ENCODE measurements at places on chromosomes 3 and 15. TPM values are rescaled to one million over a fixed set of nuclear protein-coding genes. Genes with fewer than 3 reads are reported as not detected.
A peak's percentile ranks its signal among the peaks of the same experiment; 100 is the strongest.

DAZL gene
- not detected for total RNA-seq

CHST2 gene
- 9.2 TPM for total RNA-seq

TMEM44 gene
- total RNA-seq = 12.2 TPM

USP13 gene
- 10.5 TPM for total RNA-seq

UROC1 gene
- not detected for total RNA-seq

CCDC80 gene
- total RNA-seq = 58.4 TPM

LNP1 gene
- total RNA-seq = 4.1 TPM

SLC7A14 gene
- not detected for total RNA-seq

PTX3 gene
- total RNA-seq = 10.5 TPM

COPB2 gene
- total RNA-seq = 113 TPM

VGLL3 gene
- 17.1 TPM for total RNA-seq

CD96 gene
- total RNA-seq = 0.13 TPM

ETV5 gene
- total RNA-seq = 26.5 TPM

PCSK6 gene
- total RNA-seq = 0.44 TPM

UACA gene
- 27.8 TPM for total RNA-seq

ARHGEF26 gene
- 12.0 TPM for total RNA-seq

DNA sequence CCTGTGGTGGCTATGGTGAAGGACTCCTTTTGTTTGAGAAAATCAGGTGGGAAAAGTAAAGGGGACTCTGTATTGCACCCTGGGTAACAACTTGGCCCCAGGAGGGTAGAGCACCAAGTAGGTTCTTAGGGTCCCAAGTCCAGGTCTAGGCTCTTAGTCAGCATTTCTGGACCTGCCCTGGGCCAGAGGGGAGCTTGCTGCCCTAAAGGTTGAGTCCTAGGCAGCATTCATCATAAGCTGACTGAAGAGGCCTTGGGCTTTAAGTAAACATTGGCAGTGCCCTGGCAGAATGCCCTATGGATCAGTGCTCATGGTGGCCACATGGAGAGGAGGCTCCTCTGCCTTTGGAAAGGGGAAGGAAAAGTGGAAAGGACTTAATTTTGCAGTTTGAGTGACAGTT is 268.5 kb upstream of the CTNNB1 start:
- no peaks in the 10 kb centered on the region for H3K4me1 ChIP-seq
- H3K27ac ChIP-seq = no peak overlapping the region
- no peak for DNase-seq
- no peaks in the 10 kb centered on the region for H3K36me3 ChIP-seq
- H3K4me3 ChIP-seq = no peak overlapping the region
- no peaks in the 10 kb centered on the region for H3K27me3 ChIP-seq

DNA sequence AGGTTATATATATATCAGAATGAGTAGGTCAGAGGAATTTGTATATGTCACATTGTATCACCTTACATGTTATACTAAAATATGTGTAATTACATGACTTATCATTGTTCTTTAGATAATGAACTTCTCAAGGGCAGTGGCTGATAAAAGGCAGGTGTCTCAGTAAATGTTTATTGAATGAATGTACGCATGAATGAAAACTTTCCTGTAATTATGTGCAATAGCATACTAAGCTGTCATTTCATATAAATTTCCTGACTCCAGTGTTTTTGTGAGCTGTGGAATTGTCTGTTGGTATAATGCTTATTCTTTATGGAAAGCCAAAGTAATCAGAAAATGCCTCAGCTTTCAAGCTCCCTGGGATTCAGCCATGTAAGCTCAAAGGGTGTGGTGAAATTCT is 4.2 kb downstream of the TBC1D23 start:
- no peak overlapping the region for H3K4me3 ChIP-seq
- H3K27me3 ChIP-seq = no peaks in the 10 kb centered on the region
- DNase-seq = no peak
- H3K4me1 ChIP-seq = peaks cover 33% of the 10 kb centered on the region
- H3K27ac ChIP-seq = no peak overlapping the region

DNA sequence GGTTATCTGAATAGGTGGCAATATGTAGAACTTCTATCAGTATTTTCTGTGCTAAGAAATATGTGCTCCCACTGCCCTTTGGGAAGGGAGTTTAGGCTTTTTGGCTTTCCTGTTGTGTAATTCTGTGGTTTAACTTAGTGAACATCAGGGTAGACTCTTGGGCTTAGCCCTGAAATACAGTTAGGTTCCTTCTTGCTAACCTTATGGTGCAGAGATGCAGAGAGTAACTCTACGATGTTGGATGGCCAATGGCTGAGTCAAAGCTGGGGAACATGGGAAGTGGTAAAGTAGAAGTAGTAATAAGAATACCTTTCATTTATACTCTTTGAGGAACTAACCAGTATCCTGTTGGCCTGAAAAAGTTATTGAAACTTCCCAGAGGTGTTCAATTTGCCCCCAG is 80.8 kb upstream of the IL12A start:
- peaks cover 11% of the 10 kb centered on the region for H3K4me1 ChIP-seq
- H3K4me3 ChIP-seq = no peak overlapping the region
- H3K36me3 ChIP-seq = no peaks in the 10 kb centered on the region
- no peak for DNase-seq
- H3K27me3 ChIP-seq = no peaks in the 10 kb centered on the region

- no peaks in the 10 kb centered on the region for H3K27me3 ChIP-seq
- no peak for DNase-seq
- no peak overlapping the region for H3K27ac ChIP-seq
- H3K4me1 ChIP-seq = no peaks in the 10 kb centered on the region
Measured at GRCh38 chr3:152797751-152798432, 37.0 kb upstream of the P2RY1 start.

DNA sequence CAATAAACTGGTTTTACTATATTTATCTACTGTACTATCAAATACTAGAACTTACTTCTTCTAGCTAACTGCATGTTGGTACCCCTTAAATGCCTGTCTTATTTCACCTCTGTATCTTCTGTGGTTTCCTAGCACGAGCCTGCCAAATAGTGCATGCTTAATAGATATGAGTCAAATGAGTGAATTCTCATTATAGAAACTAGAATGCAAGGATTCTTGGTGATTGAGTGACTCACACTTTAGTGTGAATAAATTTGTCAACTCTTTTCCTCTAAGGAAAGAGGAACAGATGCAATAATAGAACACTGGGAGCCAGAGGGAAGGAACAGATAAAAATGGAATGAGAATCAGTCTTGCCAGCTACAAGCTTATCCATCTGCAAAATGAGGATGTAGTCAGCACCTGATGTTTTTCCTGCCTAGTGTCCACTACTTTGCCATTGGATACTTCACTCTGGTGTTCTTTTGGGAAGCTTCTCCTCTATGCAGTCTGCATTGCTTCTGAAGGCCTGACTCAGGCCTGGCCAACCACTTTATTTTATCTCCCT is 189.1 kb upstream of the CADPS start:
- H3K27me3 ChIP-seq = no peaks in the 10 kb centered on the region
- no peaks in the 10 kb centered on the region for H3K4me1 ChIP-seq
- no peak overlapping the region for H3K27ac ChIP-seq
- H3K36me3 ChIP-seq = no peaks in the 10 kb centered on the region

DNA sequence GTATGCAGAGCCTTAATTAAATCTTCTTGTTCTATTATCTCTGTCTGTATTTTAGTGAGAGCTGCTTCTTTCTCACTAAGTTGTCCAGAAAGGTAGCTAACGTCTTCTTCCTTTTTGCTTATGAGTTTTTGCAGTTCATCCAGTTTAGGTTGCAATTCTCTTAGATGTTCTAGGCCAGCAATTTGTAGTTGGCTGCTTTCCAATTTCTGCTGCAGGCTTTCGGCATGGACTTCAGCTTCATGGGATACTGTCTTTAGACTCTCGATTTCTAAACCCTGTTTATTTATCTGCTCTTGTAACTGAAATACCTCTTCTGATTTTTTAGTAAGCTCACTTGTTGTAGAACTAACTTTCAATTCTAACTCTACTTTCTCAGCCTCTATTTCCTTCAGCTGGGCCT is 35.5 kb upstream of the HCLS1 start:
- no peak overlapping the region for H3K4me3 ChIP-seq
- no peak for DNase-seq
- no peak overlapping the region for H3K27ac ChIP-seq
- H3K27me3 ChIP-seq = no peaks in the 10 kb centered on the region
- H3K36me3 ChIP-seq = peaks cover 62% of the 10 kb centered on the region
- no peaks in the 10 kb centered on the region for H3K4me1 ChIP-seq

- H3K36me3 ChIP-seq = no peaks in the 10 kb centered on the region
- H3K27ac ChIP-seq = no peak overlapping the region
- H3K4me1 ChIP-seq = peaks cover 18% of the 10 kb centered on the region
- no peak for DNase-seq
- no peak overlapping the region for H3K4me3 ChIP-seq
Measured at GRCh38 chr3:55531321-55531720, 44.2 kb upstream of the WNT5A start.

- H3K27ac ChIP-seq = no peak overlapping the region
- H3K27me3 ChIP-seq = no peaks in the 10 kb centered on the region
- H3K4me1 ChIP-seq = no peaks in the 10 kb centered on the region
- no peaks in the 10 kb centered on the region for H3K36me3 ChIP-seq
Measured at GRCh38 chr15:43941555-43941954, 114.8 kb downstream of the WDR76 start.

GRCh38 chr3:5032844-5033243 is 53.6 kb downstream of the BHLHE40 start:
- H3K27me3 ChIP-seq = no peaks in the 10 kb centered on the region
- H3K27ac ChIP-seq = no peak overlapping the region
- H3K36me3 ChIP-seq = no peaks in the 10 kb centered on the region
- no peak for DNase-seq

- no peak overlapping the region for H3K4me3 ChIP-seq
- peaks cover 6% of the 10 kb centered on the region for H3K36me3 ChIP-seq
- peaks cover 6% of the 10 kb centered on the region for H3K27me3 ChIP-seq
- peaks cover 10% of the 10 kb centered on the region for H3K4me1 ChIP-seq
- no peak overlapping the region for H3K27ac ChIP-seq
- no peak for DNase-seq
Measured at GRCh38 chr15:80055933-80056332, 3.5 kb upstream of the ZFAND6 start.

- H3K4me1 ChIP-seq = peaks cover 19% of the 10 kb centered on the region
- H3K27me3 ChIP-seq = no peaks in the 10 kb centered on the region
- peak overlapping the region; percentile 65 for H3K27ac ChIP-seq
- DNase-seq = no peak
Measured at GRCh38 chr15:67520321-67521028, 456 bp upstream of the C15orf61 start.

DNA sequence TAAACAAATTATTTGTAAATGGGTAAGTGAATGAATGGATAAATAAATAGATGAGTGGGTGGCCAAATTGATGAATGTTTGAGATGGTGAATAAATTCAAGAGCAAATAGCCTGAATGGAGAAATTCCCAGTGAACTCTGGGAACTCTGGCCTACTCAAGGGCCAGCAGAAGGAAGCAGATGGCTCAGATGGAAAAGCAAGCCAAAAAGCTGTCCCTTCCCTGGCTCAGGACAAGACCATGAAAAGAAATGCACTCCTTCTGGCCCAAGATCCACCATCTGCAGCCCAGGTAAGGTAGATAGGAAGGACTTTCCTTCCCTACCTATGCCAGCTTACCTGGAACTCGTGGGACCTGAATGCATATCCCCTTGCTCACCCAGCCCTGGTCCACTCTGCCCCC is 37.6 kb upstream of the CLDN18 start:
- no peak overlapping the region for H3K27ac ChIP-seq
- H3K27me3 ChIP-seq = no peaks in the 10 kb centered on the region
- H3K4me3 ChIP-seq = no peak overlapping the region

DNA sequence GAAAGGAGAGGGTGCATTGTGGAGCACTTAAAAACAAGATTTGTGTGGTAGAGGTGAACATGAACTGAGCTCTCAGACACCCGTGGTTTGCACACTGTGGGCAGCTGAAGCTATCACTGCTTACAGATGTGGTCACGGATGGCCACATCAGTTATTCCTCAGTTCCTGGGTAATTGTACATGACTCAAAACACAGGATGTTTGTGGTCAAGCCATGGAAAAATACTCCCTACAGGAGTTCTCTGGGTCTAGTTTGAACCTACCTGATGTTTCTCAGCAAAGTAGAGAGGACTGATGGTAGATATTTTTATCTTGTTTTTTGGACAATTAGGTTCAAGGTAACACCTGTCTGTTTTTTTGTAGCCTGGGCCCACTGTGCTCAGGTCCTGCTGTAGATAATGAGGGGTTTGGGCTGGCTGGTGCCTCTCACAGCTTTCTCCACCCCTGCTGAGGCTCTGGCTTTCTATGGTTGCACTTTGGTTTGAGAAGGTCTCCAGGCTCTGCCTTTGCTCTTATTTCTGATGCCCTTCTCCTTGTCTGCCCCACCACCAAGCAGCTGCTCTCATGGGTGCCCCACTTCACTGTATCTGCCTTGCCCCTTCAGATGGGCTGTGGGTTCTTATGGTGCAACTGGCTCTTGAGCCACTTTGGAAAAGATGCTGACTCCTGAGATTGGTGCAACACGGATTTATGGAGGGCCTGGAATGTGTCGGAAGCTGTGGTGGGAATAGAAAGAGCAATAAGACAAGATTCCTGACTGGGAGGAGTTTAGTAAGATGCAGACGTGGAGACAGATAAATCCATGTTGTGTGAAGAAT is 40.1 kb downstream of the CDCP1 start:
- DNase-seq = peak; percentile 77
- H3K4me3 ChIP-seq = no peak overlapping the region
- H3K4me1 ChIP-seq = peaks cover 33% of the 10 kb centered on the region
- H3K36me3 ChIP-seq = no peaks in the 10 kb centered on the region
- H3K27ac ChIP-seq = peak overlapping the region; percentile 88

GRCh38 chr15:74443100-74443909 is 9.5 kb upstream of the SEMA7A start:
- H3K27ac ChIP-seq = no peak overlapping the region
- peaks cover 14% of the 10 kb centered on the region for H3K4me1 ChIP-seq
- peaks cover 12% of the 10 kb centered on the region for H3K36me3 ChIP-seq
- no peaks in the 10 kb centered on the region for H3K27me3 ChIP-seq

- no peak overlapping the region for H3K27ac ChIP-seq
- H3K36me3 ChIP-seq = no peaks in the 10 kb centered on the region
- DNase-seq = no peak
- peaks cover 39% of the 10 kb centered on the region for H3K4me1 ChIP-seq
- H3K27me3 ChIP-seq = peaks cover 6% of the 10 kb centered on the region
Measured at GRCh38 chr3:38837358-38837757, 21.3 kb upstream of the SCN10A start.

- no peak overlapping the region for H3K4me3 ChIP-seq
- no peak overlapping the region for H3K27ac ChIP-seq
- no peaks in the 10 kb centered on the region for H3K36me3 ChIP-seq
- no peaks in the 10 kb centered on the region for H3K4me1 ChIP-seq
Measured at GRCh38 chr3:141147657-141148056, 84.0 kb upstream of the PXYLP1 start.

DNA sequence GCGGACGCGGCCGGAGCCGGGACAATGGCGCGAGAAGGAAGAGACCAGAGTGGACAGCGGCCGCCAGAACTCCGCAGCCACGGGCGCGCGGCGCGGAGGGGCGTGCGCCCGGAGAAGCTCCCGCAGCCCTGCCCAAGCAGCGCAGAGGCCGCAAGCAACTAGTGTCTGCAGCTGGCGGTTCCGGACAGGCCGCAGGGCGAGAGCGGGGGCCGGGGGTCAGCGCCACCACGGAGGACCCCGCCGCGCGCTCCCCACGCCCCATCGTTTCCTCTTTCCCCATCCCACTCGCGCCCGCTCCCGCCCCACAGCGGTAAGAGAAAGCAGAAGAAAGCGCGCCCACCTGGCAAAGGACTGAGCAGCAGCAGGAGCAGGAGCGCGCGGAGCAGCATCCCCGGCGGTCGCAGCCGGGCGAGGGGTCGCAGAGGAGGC is 440 bp downstream of the PRTG start:
- DNase-seq = peak; percentile 66
- no peak overlapping the region for H3K27ac ChIP-seq
- H3K4me1 ChIP-seq = peaks cover 7% of the 10 kb centered on the region
- H3K36me3 ChIP-seq = no peaks in the 10 kb centered on the region
- H3K27me3 ChIP-seq = no peaks in the 10 kb centered on the region

Measured in SJSA1 (cell line).